ENCODE measurements at places on chromosomes 4 and X.

DNA sequence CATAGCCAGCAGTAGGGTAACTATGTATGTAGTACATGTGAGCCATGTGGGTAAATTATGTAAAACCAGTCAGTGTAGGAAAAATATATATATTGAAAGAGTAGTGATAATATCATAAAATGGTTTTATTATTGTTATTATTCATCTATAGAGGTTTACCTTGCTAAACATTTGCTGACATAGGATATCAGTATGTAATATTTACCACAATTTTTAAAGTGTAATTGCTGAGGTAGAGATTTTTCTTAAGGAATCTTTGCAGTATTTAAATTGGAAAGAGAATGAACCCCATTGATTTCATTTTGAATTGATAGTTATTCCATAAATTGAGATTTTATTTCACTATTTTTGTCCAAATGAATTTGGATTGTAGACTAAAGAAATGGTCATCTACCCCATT is 27.1 kb downstream of the SLAIN2 start:
- DNase-seq, result no peak

- DNase-seq, result peak; percentile 35
Observed at GRCh38 chr4:86033171-86033570, 326.7 kb downstream of the MAPK10 start.

DNA sequence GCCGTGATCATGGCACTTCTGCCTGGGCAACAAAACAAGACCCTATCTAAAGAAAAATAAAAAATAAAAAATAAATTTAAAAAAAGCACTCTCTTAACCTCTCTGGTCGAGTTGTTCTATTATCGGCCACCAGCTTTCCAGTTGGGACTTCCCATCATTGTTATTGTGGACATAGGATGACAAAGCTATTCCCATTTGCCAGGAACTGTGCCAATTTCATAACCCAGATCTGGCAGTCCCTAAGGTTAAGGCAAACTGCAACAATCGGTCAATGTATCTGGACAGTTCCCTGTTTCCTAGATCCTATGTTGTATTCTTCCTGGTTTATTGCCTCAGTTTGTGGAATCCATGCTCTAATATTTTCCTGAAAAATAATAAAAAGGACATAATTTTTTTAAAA is 17.8 kb upstream of the ANXA5 start:
- no peak for DNase-seq

GRCh38 chr4:5084911-5085475 is 33.7 kb downstream of the STK32B start:
- DNase-seq, result no peak

DNA sequence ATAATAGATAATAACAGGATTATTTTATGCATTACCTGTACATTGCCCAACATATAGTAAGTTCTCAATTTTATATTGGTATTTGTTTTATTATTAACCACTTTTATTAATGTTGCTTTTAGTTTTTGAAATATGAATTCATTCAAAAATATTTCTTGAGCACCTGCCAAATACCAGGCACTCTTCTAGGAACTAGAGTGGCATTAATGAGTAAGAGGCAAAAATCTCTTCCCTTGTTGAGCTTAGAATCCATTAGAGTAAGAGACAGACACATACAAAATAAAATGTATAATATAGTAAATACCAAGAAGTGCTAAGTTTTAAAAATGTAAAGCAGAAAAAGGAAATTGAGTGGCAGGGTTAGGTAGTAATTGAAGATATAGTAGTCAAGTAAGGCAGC is 45.8 kb downstream of the TET2 start:
- no peak for DNase-seq

GRCh38 chr4:6908432-6909112 is 1.1 kb upstream of the TBC1D14 start:
- no peak for DNase-seq

DNA sequence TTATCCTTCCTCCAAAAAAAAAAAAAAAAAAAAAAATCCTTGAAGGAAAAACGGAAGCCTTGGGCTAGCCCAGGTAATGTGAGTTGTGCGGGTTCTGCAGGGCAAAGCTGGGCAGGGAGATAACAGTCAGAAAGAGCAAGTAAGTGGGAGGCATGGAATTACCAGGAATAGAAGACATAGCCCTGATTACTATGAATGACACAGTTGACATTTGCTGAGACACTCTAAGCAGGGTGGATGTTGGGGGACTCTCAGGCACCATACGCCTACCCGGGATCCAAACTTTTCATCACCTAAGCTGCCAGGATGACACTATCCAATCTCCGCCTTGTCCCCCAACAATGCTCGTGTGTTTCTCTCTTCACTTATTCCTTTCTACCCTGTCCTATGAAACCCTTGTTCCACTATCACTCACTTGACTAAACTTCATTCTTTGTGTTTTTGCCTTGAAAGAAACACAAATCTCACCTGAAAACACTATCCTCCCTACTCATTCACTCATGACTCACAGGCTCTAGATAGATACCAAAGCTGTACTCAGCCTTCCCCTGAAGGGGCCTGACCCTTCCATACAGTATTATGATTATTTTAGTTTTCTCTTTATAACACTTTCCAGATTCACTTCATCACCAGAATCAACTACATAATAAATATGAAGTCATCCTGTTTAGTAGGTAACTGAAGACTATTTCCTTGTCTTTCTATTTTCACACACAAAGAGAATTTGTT is 158.4 kb downstream of the INPP4B start:
- DNase-seq, result no peak

- no peak for DNase-seq
Observed at GRCh38 chr4:187656959-187657358, 338.6 kb upstream of the ZFP42 start.

- DNase-seq, result no peak
Observed at GRCh38 chr4:61817071-61817470, 616.9 kb downstream of the ADGRL3 start.

DNA sequence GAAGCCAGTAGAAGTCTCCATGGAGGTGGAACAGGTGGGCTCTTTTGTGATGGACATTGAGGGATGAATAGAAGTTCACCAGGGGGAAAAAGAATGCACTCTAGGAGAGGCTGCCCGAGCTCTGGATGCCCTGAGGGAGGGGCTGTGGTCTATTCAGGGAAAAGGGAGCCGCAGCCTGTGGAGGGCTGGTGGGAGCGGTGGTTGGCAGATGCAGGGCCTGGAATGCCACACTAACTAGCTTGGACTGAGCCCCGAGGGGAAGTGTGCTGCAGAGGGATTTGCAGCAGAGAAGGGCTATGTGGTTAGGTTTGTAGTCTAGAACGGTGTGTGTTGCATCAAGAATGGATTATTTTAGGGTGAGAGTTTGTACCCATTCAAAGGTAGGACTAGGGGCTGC is 29.5 kb upstream of the PSAPL1 start:
- DNase-seq, result no peak

DNA sequence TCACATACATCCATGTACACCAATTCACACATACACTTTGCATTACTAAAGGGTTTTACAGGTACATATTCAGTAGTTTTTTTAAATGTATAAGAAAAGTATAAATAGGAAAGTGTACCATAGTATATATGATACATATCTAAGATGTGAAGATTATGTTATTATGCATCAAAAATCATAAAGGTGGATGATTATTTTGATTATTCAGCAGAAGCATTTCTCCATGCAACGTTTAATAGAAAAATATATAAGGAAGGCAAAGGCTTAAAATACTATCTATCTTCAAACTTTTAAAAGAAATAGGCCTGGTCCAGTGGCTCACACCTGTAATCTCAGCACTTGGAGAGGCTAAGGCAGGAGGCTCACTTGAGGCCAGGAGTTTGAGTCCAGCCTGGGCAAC is 133.5 kb upstream of the KLF3 start:
- DNase-seq, result no peak

DNA sequence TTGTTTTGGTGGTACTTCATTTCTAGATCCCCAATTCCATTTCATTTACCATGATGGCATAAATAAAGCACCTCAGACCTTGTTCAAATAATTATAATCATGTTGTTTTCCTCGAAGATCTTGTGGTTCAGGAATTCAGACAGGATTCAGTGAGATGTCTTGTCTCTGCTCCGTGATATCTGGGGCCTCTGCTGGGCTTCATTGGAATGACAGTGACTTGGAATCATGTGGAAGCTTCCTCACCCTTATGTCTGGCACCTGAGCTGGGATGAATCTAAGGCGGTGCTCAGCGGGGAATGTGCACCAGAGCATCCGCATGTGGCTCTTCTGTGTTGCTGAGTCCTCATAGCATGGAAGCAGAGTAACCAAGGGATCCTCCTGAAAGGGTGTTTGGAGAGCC is 132.2 kb downstream of the VEGFC start:
- DNase-seq, result peak; percentile 32

- no peak for DNase-seq
Observed at GRCh38 chr4:100206850-100207249, 16.6 kb upstream of the DDIT4L start.

Measured in AG20443 (cell line).